Stimulated activated CD4-positive, alpha-beta T cell treated with anti-CD3 and anti-CD28 coated beads, Interleukin-2, amount 100 ng/mL, for 24 hours (primary cell): ENCODE measurements at places on chromosomes 1 and 21.
A peak's percentile ranks its signal among the peaks of the same experiment; 100 is the strongest.

DNA sequence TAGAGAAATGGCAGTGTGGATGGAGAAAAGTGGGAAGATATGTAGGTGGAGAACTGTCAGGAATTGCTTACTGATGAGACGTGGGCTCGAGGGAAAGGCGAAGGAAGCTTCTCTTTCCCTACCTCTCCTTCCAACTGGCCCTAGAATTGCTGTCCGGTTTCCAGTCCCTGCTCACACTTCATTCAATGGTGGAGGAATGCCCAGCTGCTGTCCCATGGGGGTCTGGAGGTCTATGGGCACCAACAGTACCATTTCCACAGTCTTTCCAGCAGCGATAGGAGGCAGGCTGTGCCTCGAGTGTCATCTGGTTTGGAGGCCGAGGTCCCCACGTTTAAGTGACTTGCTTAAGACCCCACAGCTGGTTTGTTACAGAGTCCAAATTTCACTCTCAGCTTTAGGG, 31.5 kb upstream of the CD1D start:
- no peak for DNase-seq

DNA sequence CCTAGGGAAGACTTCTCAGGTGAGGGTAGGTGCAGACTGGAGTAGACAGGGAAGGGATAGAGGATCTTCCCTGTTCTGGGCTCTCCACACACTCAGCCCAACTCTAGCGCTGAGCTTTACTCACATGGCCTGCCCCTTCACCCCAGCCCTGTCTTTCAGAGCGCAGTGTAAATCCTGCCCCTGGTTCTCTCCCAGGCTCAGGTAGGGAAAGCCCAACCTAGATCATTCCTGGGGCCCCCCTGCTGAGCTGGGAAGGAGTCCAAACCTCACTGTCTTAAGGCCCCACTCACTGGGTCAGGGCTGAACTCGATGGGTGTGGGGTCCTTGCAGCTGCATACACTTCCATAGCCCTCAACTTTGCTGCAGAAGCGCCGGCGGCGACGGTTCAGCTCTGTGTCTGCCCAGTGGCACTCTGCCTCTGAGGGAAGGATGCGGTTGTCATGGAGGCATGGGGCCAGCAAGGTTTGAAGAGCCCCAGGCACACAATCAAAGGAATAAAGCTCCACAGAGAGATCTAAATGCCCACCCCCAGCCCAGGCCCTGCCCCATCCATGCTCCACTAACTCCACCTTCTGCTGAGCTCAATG, 4.2 kb downstream of the POMGNT1 start:
- no peak for DNase-seq

DNA sequence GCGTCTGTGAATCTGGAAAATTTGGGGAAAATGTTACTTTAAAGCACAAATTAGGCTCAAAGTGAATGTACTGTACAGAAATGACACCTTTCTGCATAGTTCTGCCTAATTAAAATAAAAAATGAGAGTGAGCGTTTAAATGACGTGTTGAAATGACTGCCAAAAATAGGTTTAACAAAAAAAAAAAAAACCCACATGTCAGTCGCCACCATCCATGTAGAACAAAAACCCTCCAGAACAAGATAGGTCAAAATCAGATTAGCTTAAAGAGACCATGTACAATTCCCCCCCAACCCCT, 745 bp downstream of the PARP1 start:
- DNase-seq: no peak

DNA sequence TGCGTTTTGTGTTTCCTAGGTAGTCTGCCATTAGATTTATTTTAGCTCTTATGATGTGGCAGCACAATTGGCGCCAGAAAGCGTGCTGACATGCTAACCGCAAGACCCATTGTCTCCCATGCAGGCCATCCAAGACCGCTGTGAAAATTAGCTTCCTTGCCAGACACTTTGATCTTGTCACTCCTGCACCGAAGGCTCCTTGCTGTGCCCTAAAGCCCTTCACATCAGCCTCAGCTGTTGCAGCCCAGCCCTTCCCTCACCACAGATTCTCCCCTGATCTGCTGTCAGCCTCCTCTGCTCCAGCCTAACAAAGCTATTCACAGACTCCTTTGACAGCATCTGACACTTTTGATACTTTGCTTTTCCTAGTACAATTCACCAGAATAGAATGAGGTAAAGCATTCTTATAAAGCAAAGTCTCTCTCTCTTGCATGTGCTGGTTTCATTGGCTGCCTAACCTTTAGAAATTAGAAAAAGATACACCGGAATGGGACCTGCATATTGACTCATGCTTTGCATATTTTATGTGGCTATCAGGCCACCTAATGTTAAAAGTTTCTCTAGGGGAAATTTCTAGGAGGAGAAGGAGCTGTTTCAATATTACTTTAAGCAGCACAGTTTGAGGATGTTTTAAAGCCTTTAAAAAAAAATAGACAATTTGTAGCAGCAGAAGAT, 280.3 kb upstream of the FMN2 start:
- DNase-seq: peak; percentile 14

- no peak for DNase-seq
These were observed 37.4 kb downstream of the XCL1 start for GRCh38 chr1:168613691-168614231.

GRCh38 chr1:232423591-232423990, 206.3 kb downstream of the SIPA1L2 start:
- no peak for DNase-seq

DNA sequence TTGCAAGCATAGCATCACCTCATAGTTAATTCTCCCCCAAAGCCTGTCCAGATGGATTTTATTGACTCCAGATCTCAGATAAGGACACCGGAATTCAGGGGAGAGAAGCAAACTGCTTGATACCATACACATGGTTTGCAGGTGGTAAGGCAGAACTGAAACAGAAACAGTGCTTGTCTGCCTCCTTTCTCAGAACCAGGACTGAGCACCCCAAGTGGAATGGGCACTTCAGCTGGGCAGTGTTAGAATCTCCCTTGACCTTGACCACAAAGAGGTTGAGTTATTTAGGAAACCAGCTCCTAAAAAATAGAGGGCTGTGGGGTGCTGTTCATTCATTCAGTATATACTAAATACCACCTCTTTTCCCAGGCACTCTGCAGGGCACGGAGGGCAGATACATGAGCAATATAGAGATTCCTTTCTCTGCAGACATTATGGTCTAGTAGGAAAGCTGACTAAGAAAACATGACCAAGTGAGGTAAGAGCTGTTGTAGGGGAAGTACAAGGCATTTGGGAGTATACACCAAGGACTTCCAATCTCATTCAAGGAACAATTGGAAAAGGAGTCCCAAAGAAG, 185.2 kb downstream of the C1orf94 start:
- no peak for DNase-seq

- no peak for DNase-seq
These were observed 2204.3 kb downstream of the MRPL39 start for GRCh38 chr21:23402929-23403520.

DNA sequence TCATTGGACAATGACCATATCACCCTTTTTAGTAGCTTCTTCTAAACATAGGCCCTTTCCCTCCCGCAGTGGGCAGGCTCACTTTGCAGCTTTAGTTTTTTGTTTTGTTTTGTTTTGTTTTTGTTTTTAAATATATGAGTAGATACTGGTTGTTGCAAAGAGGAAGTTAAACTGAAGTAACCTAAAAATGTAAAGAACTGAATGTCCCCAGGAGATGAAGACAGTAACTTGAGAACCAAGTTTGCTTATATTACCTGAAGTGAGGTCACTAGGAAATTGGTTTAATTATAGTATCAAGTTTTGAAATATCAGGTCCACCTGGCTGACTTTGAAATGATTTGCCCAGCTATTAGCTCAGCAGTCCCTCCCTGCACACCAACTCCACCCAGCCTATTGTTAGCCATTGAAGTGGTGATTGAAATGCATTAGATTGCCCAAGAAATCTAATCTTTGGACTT, 18.2 kb downstream of the SMAP2 start:
- DNase-seq: no peak

- no peak for DNase-seq
These were observed 191.0 kb downstream of the TPR start for GRCh38 chr1:186183970-186184628.

- no peak for DNase-seq
These were observed 10.9 kb downstream of the AKNAD1 start for GRCh38 chr1:108845991-108846390.

GRCh38 chr1:69991644-69992043, 213.7 kb downstream of the LRRC40 start:
- no peak for DNase-seq

GRCh38 chr1:88302843-88303486, 381.1 kb upstream of the PKN2 start:
- DNase-seq: no peak

DNA sequence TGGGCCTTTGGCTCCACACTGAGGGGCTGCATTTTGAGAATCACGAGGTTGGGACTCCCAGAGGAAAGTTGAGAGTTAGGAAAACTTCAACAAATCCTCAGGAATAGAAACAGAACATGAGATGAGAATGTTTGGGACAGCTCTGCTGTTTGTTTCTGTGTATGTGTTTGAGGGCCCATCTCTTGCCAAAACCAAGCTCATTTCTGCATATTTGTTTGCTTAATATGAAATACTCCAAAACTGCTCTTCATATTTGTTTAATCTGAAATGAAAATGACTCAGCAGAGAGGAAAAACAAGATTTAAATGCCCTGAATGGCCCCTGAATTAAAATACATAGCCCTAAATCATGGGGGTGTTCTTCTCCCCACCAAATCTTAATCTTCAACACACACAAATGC, 78.1 kb downstream of the DDR2 start:
- no peak for DNase-seq

DNA sequence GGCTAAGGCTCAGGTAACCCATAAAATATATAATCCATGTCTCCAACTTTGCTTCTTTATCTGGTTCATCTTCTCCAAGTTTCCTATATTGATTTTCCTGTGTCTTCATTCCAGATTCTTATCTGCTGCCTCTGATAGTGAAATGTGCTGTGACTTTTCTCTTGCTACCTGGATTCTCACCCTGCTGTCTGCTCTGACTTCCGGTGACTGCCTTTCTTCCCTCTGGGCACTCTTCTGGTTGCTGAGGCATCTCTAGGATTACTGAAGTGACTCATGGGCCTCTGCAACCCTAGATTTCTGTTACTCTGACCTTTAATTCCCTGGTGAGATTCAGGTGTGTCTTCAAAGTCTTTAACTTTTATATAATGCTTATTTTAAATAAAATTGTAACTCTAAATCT, 46.9 kb downstream of the GIPC2 start:
- no peak for DNase-seq

GRCh38 chr1:229114850-229115365, 156.0 kb upstream of the RAB4A start:
- DNase-seq: no peak

DNA sequence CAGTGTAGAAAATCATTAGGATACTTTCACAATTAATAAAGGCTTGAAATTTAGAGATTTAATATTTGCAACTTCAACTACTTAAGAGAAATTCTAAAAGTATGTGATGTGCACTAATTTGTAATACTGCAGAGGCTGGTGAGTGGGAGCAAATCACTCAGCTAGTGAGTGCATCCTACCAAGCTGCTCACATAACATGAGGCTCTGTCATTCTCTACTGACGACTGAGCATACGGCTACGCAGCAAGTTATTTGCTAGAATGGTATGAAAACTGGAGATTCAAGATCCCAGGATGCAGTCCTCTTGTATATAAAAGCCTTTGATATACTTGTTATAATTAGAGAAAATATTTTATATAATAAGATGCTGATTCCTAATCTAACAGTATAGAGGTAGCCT, 90.1 kb downstream of the ATP1B1 start:
- DNase-seq: no peak

- DNase-seq: no peak
These were observed 76.3 kb downstream of the MEGF6 start for GRCh38 chr1:3534803-3535637.

- DNase-seq: no peak
These were observed 378.5 kb downstream of the SMYD3 start for GRCh38 chr1:246128494-246129069.

GRCh38 chr1:157982136-157982535, 11.3 kb upstream of the KIRREL1 start:
- DNase-seq: no peak

DNA sequence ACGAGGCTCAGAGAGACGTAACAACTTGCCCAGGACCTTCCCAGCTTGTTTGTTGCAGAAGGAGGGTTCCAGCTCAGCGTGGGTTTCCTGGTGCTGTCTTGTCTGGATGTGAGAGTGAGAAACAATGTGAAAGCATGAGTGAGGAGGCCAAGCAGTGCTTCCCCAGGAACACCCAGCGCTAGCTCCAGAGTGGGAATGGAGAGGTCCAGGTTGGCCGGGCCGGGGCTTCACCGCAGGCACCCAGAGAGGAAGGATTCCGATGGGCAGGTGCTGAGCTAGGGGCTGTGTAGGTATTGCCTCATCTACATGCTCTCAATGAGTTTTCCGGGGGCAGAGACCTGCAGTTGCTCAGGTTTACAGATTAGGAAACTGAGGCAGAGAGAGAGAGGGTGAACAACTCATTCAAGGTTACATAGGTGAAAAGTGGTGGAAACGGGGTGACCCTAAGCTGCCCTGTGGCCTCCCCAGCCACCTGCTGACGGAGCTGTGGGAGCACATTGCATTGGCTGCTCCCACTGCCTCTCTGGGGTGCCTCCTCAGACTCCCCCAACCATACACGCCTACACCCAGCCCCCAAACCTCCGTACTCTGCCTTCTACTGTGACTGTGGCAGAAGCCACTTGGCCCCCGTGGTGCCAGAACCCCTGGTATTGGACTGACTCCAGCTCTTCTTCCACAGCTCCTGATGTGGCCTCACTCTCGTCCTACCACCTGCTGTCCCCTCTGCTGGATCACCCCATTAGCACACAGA, 51.2 kb downstream of the B3GALT5 start:
- no peak for DNase-seq

DNA sequence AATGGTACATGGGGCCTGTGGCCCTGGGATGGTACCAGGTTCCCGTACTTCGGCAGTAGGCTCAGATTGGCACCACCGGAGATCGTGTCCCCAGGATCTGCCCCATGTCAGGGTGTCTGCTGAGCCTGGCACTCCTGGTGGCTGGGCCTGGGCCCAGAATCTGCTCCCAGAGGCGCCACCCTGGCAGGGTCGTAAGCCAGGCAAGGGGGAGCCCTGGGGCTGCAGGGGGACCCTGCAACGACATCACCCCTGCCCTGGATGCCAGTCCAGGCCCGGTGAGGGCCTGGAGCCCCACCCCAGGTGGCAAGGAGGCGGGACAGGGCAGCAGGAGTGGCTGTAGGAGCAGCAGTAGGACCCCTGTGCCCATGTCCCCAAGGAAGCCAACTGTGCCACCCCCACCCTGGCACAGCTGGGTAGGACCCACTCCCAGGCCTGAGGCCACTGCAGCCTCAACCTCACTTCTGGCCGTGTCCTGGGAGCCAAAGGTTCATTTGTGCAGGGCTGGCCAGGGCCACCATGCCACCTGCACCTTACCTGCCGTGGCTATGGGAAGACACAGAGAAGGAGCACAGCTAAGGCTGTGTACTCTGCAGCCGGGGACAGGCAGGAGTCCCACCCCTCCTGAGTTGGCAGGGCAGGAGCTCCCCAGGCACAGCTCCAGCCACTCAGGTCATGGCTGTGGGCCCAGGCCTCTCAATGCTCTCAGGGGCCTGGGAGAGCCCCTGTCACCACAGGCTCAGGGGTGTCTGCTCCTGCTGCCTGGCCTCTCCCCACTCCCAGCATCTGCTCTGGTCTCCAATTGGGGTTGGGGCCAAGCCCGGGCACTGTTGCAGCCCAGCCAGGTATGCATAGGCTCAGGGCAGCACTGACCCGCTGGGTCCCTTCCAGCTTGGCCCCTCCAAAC, 141.7 kb downstream of the EIF4G3 start:
- DNase-seq: no peak

- no peak for DNase-seq
These were observed 26.8 kb downstream of the EIF4G3 start for GRCh38 chr1:21149855-21150432.

- no peak for DNase-seq
These were observed 7.0 kb downstream of the DYRK1A start for GRCh38 chr21:37373539-37373938.
